ENCODE measurements at places on chromosomes 6 and 20. TPM values are rescaled to one million over a fixed set of nuclear protein-coding genes. Genes with fewer than 3 reads are reported as not detected.

The MYLIP gene
- 5.3 TPM for total RNA-seq

DNA sequence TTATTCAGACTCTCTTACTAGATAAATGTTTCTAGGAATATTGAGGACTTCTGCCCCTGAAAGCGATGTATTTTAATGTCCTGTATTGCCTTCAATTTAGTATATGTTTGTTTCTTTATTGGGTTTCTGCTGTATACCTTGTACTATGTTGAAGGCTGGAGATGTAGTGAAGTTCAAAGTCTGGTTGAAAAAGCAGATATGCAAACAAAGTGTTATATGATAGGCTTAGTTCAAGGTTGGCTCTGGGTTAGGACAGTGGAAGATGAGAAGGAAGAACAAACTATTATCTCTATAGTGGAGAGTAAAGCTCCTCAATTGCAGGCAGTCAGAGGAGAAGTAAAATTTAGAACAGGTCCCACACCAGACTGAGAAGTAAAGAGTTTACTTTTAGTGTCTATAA, 36.3 kb upstream of the ADGRG6 start:
- no peak for DNase-seq

DNA sequence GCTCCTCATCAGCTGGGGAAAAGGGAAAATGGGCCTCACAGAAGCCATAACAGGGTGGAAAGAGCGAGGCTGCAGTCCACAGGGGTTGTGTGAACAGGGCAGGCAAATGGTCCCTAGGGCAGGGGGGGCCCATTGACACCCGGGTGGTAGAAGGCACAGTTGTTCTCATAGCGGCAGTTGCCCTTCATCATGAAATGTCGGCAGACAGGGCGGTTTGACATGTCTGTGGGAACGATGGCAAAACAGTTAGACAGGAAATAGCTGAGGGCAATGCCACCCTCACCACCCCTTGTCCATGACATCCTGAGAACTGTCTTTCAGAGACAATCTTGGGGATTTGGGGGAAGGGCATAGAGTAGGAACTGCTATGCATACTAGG, 15.6 kb downstream of the PPP1R10 start:
- no peak for DNase-seq

GRCh38 chr6:72589096-72589495, 32.8 kb upstream of the KCNQ5 start:
- DNase-seq = no peak

- DNase-seq = no peak
These were observed 718.7 kb upstream of the ADGRB3 start for GRCh38 chr6:67916399-67916798.

- DNase-seq = no peak
These were observed 11.2 kb downstream of the TCFL5 start for GRCh38 chr20:62850333-62850974.

GRCh38 chr6:162710419-162710818, 17.1 kb downstream of the PRKN start:
- DNase-seq = no peak

The PI3 gene
- total RNA-seq = not detected

The ARMH2 gene
- not detected for total RNA-seq

- no peak for DNase-seq
These were observed 702 bp upstream of the TNFAIP3 start for GRCh38 chr6:137866200-137866913.

DNA sequence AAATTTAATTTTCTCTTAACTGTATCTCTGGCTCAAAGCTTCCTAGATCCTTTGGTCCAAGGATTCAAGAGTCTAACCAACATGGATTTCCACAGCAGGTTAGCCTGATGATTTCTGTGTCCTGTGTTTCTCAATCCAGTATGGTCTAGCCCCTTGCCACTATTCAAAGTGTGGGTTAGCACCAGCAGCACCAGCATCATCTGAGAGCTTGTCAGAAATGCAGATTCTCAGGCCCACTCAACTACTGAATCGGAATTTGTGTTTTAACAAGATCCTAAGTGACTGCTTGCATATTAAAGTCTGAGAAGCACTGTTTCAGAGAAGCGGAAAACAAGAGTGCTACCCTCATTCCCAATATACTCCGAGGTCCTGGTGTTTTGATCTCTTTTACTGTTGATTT, 133.8 kb upstream of the PRDM1 start:
- DNase-seq = no peak

GRCh38 chr6:88377976-88378568, 211.9 kb upstream of the CNR1 start:
- no peak for DNase-seq

DNA sequence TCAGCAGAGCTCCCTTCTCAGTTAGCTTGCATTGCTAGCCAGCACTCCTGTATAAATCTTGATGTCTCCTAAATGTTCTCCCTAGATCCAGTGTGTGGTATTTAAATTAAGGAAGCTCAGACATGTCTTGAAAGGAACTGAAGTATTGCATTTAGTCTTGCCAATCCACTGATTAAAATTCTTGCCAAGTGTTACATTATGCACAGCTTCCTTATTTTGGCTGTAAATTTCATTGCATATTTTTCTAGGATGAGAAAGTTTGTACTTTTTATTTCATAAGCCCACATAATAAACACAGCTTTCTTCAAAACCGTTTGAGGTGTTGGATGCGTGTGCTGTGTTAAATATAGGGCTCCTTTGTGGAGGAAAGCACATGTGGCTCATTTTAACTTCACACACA, 329.8 kb upstream of the FLRT3 start:
- no peak for DNase-seq
